ENCODE measurements at places on chromosomes 3 and 15. TPM values are rescaled to one million over a fixed set of nuclear protein-coding genes. Genes with fewer than 3 reads are reported as not detected.

GRCh38 chr15:90624278-90624981, 92.7 kb upstream of the BLM start:
- no peak for ATAC-seq

DNA sequence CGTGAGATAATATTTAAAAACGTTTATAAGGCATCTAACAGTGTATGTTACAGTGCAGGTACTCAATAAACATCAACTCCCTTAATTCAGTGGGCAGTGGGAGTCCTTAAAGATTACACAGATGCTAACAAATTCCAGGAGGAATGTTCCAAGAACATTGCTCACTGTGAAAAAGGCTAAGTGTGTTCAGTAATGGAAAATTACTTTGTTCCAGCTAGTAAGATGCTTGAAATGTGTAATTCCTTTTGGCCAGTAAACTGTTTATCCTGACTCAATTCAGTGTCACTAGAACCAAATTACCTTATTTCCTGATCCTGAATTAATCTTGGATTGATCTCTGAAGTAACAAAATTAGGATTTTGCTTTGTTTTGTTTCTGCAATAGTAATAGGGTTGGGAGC, 54.2 kb upstream of the SEMA6D start:
- no peak for ATAC-seq

- no peak for ATAC-seq
These were observed 105.1 kb upstream of the UBE2E1 start for GRCh38 chr3:23700616-23701015.

DNA sequence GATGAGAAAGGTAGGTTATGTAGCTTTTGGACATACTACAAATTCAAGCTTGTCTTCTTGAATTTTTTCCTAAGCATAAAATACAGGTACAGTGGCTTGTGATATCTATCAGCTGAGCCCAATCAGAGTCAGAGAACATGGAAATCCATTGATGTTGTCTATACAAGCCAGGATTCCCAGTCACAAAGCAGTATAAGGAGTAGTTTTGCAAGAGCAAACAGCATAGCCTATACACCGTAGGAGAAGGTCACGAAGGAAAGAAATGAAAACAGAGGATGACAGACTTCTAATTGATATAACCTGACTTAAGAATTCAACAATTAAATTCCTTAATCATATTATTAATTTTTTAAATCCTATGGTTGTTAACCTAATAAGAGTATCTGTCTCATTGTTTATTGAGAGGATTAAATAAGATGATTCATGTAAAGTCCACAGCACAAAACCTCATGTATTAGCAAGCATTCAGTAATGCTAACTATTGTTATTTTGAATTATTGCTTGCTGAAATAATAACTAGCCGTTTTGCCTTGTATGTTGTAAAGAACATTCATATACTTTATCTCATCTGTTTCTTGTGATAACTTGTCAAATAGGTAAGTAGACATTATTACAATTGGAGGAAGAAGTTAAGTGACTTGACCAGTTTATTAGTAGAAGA, 276.6 kb upstream of the ZPLD1 start:
- ATAC-seq, result no peak

- ATAC-seq, result no peak
These were observed 19.3 kb upstream of the CCNDBP1 start for GRCh38 chr15:43165801-43166325.

DNA sequence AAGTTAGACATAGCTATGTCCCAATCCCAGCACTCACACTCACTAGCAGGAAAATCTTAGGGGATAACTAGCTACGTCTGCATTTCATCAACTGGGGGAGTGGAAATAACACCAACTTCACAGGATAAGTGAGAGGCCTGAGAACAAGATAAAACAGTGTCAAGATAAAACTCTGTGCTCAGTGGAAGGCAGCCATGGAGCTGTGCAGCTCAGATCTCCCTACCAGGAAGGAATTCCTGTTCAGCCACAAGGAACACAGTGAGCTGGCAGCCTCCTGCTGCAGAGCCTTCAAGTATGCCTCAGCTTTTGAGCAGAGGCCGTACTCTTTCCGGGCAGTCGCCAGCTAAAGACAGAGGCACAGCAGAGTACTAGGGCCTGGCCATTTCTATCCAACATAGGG, 115.8 kb upstream of the TOPAZ1 start:
- no peak for ATAC-seq

The SMCO1 gene
- total RNA-seq, result not detected

DNA sequence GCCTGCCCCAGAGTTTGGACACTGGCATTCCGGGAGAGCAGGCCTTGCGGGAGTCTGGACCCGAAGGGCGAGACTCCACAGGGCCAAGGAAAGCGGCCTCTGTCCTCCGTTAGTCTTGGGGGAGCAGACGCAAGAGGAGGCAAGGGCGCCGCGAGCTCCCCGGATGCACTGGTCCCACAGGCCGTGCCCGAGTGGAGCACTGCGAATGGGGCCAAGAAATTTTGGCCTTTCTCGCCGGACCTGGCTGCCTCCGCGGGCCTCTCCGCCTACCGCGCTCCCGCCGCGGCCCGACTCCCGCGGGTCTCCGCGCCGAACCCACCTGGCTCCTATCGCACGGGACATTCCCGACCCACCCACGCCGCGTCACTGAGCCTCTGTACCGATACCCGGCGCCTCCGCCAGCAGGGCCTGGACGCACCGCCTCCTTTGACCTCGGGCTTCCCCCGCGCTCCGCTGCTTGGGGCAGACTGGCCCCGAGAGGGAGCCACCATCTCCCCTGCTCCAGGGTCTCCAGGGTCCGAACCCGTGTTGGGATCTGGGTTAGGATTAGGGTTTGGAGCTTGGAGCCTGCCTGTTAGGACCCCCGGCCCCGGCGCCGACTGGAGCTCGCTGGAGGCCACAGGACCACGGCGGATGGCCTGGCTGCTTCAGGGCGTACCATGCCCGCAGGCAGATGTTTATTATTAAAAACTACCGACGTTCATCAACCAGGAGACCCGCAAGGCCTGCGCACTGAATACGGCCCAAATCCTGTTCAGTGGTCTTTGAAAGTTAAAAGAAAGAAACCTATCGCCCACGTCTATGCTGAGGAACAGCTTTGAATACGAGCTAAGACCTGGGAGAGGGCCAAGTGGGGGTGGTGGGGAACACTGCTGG, 11.7 kb downstream of the SHOX2 start:
- ATAC-seq, result no peak

DNA sequence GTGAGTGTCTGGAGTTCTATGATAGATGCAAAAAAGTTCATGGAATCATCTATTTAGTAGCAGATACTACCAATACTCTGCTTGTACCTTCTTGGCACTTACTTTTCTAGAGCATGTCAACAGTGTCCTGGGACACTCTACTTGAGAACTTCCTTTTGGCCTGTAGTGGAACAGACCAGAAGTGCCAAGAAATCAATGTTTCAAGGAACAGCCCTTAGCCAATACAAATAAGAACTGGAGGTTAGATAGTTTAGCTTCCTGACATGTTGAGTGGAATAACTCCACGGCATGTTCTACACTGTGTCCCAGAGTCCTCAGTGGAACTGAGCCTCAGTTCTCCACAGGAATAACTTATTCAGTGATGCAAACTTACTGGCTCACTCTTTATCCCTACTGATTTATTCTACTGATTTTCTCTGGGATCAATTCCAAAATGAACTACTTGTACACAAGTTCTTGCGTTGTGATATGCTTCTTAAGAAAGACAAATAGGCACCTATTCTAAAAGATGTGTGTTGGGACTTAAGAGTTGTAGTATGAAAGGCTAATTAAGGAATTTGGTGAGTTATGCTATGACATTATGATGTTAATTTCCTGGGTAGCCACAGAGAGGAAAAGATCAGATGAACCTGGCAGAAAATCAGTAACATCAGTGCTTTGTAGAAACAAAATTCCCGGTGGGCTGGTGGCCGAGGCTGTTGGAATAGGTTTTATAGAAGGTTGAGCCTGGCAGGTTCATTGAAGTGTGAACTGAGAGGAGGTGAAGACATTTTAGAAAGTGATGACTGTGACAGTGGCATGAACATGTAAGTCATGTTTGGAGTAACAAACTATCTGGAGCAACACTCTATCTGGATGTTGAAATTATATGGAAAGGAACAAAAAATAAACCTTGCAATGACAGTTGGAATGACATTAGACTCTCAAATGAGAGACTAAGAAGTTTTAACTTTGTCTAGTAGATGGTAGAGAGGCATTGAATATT, 101.8 kb upstream of the RBMS3 start:
- no peak for ATAC-seq

DNA sequence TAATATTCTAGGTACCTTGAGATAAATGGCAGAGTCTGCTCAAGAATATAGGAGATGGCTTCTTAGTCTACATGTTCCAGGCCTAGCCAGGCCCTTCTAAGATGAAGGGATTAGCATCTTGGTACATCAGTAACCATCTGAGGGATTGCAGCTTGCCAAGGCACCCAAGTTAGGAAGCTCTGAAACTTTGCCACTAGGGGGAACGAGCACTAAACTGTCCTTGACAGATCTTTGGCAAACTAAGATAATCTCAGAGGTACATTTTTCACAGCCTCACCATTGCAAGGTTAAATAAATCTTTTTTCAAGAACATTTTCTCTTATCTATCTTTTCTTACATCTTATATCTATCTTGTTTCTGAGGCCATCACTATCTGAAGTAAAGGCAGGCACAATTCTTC, 351.2 kb downstream of the RAP2B start:
- ATAC-seq, result no peak

- ATAC-seq, result no peak
These were observed 77.2 kb upstream of the ACKR4 start for GRCh38 chr3:132519914-132520313.

The WNT5A gene
- 7.9 TPM for total RNA-seq

DNA sequence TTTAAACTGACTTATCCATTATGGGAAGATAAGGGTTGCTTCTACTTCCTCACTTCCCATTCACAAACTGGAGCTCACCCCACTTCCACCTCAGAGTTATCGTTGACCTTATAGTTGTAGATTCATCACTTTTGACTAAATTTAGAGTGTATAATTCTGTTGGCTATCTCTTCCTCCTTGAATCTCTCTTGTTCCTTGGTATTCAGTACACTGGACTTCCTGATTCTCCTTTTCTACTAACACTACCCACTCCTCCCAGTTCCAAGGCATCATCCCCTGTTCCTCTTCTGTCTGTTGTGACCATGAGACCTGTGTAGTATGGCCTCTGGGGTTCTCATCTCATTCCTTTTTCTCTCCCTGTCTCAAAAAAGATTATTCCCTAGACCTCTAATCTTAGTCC, 5.9 kb upstream of the GPR87 start:
- ATAC-seq, result no peak

The ZNF80 gene
- 0.60 TPM for total RNA-seq

DNA sequence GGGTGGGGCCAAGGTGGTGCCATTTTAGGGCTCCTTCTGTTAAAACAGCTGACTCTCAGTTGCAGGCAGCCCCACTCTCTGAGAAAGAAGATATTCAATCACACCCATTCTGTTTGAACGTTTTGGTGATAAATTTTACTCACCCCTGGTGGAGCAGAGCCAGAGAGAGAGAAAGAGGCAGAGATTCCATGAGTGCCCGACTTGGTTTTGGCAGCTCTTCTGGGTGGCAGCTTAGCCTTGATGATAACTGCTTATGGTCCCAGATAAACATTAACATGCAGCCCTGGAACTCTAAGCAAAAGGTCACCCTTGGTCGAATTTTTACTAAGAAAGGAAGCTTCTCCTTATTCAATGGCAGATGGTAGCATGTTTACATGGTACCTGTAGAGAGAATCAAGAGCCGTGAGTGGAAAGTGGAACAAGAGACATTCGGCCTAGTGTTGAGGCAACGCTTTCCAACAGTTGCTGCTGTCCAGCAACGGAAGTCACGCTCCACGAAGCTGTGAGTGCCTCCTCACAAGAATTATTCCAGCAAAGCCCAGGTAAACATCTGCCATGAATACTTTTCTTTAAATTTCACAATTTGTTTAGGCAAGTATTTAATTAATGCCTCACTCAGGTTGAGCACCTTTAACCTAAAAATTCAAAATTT, 530.6 kb upstream of the ROBO2 start:
- ATAC-seq, result no peak

DNA sequence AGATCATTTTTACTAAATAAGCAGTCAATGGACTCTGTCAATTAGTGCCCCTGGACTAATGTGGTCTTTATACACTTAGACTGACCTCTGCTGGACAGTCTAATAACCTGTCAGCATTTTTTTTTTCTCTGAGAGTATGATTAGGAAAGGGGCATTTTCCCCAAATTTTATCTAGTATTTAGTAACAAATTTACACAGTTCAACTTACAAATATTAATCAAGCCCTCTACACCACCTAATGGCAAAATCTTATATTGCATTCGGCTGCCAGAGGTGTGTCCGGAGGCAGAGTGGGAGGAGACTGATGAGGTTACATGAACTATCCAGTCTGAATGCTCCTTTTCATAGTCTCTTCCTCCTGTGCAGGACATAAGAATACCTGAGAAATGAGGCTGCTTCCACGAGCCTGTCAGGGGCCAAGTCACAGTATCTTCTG, 36.0 kb upstream of the COLQ start:
- peak; percentile 89 for ATAC-seq

The WDR93 gene
- 0.13 TPM for total RNA-seq

DNA sequence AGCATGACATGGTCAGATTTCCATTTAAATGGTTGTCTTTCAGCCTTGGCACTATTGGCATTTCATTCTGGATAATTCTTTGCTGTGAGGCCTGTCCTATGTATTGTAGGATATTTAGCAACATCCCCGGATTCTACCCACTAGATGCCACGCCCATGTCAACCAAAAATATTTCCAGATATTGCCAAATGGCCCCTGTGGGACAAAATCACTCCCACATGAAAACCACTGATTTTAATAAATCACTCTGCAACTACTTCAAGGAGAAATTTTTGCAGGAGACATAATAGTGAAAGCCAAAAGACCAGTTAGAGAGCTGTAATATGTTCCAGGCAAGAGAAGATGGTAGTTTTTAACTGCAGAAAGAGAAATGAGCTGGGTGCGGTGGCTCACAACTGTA, 55.9 kb upstream of the RARB start:
- no peak for ATAC-seq

DNA sequence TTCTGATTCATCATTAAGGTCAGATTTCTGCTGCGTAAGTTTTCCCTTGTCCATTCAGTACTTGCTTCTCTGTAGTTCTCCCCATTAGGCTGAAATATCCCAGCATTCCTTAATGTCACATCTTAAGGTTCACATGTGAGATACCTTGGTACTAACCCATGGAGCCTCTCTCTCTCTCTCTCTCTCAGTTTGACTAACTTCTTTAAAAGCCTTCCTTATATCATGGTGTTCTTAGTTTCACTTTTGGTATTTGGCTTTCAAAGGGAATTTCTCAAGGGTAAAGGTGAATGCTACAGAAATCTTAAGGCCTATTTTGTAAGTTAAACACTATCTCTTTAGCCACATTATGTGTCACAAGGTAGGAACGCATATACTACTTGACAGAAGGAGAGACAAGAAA, 427.3 kb upstream of the ZNF717 start:
- no peak for ATAC-seq

Measured in motor neuron (in vitro differentiated cells).